ENCODE measurements at places on chromosomes 5 and 9. TPM values are rescaled to one million over a fixed set of nuclear protein-coding genes. Genes with fewer than 3 reads are reported as not detected.

The TTC16 gene
- total RNA-seq, result not detected

The SPINK6 gene
- total RNA-seq, result not detected

The FOXI1 gene
- total RNA-seq, result not detected

The NPR2 gene
- 11.0 TPM for total RNA-seq

The NR4A3 gene
- total RNA-seq, result 0.07 TPM

The CATSPER3 gene
- total RNA-seq, result 0.29 TPM

The PCDHAC2 gene
- not detected for total RNA-seq

The ROR2 gene
- total RNA-seq, result 3.1 TPM

The PRDM9 gene
- total RNA-seq, result not detected

The TRIM23 gene
- 8.5 TPM for total RNA-seq

The SHOC1 gene
- total RNA-seq, result 0.07 TPM
